ENCODE measurements at places on chromosomes 13 and 19. TPM values are rescaled to one million over a fixed set of nuclear protein-coding genes. Genes with fewer than 3 reads are reported as not detected.

Gene KLK14
- total RNA-seq = not detected

Gene DIRAS1
- 2.5 TPM for total RNA-seq

Gene RUBCNL
- total RNA-seq = 0.06 TPM

DNA sequence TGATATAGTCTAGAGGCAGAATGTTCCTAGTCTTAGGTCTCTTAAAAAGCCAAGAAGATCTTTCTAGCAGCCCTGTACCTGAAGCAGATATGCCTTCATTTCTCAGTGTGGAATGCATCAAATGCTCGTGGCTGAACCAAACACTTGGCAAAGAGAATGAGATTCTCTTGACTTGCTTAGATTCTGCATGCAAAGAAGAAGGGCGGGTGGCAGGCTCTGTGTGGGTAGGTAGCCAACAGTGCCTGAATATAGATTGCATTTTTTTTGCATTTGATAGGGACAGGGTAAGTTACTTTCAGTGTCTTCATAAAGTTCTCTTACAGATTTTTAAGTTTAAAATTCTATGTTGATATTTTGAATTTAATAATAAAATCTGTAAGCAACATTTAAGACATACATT, 27.3 kb downstream of the IFT88 start:
- DNase-seq = no peak

GRCh38 chr19:12155324-12155860, 1.1 kb downstream of the ZNF625 start:
- DNase-seq = no peak

GRCh38 chr19:474126-475078, 13.6 kb upstream of the SHC2 start:
- DNase-seq = no peak

DNA sequence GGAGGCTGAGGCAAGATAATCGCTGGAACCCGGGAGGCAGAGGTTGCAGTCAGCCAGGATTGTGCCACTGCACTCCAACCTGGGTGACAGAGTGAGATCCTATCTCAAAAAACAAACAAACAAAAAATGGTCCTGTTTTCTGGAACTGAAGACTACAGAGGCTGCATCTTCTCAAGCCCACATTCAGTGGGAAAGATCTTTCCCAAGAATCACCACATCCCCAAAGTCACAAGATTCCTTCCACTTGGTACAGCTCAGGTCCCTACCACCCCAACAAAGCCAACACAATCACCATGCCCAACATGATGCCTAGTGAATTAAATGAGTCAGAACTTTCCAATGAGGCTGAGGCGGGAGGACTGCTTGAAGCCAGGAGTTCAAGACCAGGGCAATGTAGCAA, 15.3 kb downstream of the CATSPERG start:
- DNase-seq = no peak

- no peak for DNase-seq
Observed at GRCh38 chr19:33752018-33752800, 44.5 kb upstream of the KCTD15 start.

GRCh38 chr13:74270018-74270417, 135.8 kb upstream of the KLF12 start:
- no peak for DNase-seq

DNA sequence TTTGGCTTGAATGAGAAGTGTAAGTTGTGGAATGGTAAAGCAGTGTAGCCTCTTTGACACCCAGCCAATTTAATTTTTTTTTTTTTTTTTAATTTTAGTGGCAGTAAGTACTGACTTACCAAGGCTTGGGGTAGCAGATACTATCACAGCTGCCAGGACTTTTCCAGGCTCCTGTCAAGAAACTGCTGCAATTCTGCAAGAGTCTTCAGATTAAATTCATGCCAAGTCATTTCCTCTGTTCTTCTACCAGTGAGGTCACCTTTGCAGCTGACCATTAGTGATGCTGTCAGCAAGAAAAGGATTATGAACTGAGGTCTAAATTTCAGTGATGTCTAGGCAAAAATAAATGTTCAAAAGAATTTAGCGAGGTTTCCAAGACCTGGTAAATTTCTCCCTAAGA, 91.2 kb downstream of the GGACT start:
- peak; percentile 99 for DNase-seq

- no peak for DNase-seq
Observed at GRCh38 chr13:106681997-106682396, 114.1 kb upstream of the ARGLU1 start.

- no peak for DNase-seq
Observed at GRCh38 chr19:54673222-54673621, 10.4 kb downstream of the LILRB4 start.

- DNase-seq = peak; percentile 59
Observed at GRCh38 chr19:16825312-16826052, 3.7 kb upstream of the SIN3B start.

DNA sequence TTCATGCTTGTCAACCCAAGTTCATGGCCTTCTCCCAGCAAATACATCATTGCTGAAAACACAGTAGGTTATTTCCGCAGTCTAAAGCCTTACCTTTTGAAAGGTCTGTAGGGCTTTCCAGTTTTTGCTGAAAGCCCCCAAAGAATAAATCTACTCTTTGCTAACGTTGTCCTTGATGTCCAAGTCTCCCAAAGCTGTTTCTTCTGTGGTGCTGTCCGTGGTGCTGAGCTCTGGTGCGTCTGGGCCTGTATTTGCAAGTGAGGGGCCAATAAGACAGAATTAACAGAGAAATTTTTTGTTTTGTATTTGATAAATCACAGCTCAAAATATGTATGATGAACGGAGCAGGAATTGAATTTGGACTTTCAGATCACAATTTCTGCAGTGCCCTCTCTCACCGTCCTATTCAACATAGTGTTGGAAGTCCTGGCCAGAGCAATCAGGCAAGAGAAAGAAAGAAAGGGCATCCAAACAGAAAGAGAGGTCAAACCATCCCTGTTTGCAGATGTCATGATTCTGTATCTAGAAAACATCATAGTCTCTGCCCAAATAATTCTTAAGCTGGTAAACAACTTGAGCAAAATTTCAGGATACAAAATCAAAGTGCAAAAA, 9.8 kb upstream of the LGALS16 start:
- DNase-seq = peak; percentile 18

DNA sequence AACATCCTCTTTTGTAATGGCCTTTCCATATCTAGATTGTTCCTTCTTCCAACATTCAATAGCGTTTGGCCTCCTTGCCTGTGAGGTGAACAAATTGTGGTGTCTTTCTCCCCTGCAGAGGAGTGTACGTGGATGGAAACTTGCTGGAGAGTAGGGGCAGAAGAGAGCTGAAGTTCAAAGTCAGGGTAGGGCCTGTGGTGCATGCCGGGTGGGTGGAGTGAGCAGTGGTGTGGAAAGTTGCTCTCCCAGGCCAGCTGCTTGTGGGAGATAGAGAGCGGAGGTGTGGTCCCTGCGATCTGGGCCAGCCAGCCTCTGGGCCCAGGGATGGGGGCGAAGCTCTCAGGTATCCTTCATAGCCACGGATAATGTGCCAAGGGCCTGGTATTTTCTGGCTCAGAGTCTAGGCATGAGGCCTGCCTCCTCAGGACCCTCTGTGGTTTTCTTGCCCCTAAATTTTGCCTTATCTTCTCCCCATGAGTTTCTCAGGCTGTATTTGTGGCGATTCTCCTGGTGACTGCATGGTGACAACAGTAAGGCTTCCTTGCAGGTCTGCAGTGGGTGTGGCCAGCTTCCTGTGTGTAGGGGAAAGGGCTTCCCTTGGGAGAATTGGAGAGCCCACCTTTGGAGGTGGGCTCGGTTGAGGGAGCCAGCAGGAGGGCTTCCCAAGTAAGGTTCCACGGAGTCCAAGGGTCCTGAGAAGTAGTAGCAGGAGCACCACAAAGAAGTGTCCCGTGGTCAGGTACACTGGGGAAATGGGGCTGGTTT, 6.7 kb downstream of the RGCC start:
- no peak for DNase-seq

DNA sequence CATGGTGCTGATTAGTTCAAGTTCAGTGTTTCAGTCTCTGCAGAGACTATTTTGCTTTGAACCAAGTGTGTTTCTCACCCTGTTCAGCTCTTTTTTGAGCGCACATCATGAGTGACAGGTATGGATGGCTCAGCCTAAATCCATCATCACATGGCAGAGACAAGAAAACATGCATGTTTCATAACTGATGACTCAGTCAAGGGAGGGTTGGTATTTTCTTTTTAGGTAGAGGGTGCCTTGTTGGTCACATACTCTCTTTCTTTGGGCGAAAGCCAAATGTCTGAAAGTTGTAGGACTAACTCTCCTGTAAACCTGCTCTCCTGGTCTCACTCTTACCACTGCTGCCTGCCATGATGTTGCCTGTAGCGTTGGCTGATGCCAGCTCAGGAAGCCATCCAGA, 48.1 kb upstream of the RAP2A start:
- DNase-seq = peak; percentile 41

Measured in LHCN-M2 (cell line).